ENCODE measurements at places on chromosomes 5 and 9. TPM values are rescaled to one million over a fixed set of nuclear protein-coding genes. Genes with fewer than 3 reads are reported as not detected.

The CLTA gene
- 163 TPM for total RNA-seq

DNA sequence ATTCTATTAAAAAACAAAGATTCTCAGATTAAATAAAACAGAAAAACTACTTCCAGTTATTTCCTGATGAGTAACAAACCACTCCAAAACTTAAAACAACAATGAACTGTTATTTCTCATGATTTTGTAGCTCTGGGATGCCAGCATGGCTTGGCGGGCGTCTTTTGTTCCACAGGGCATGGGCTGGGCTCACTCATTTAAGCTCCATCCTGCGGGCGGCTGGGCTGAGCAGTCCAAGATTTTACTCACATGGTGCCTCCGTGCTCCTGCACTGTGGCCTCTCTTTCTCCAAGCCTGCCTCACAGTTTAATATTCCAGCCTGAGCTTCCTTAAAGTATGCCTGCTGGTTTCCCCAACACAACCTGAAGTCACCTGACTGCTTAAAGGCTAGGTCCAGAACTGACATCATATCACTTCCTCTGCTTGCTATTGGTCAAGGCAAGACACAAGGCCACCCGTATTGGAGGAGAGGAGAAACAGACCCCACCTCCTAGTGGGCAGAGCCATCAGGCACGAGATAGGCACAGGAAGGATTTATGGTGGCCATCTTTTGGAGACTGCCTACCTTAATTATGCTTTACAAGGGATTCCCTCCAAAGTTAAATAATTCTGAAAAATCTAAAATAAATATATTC, 41.6 kb upstream of the ZBTB43 start:
- no peak for DNase-seq

The PDE8B gene
- 4.9 TPM for total RNA-seq

The RNF180 gene
- 14.0 TPM for total RNA-seq

DNA sequence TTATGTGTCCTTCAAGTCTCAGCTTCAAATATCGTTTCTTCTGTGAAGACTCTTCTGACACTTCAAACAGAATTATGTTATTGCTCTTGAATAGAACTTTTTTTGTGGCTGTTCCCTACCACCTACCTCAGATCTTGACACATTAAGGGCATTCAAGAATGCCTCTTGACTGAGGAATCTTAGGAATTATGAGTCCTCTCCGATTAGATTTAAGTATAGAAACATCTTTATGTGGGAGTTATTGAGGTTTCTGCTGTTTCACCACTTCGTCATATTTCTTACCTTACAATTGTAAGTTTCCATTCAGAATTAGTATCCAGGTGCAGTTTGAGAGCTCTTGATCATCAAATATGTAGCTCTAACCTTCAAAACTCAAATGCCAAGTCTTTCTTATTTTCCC, 324.2 kb upstream of the NUDT12 start:
- no peak for DNase-seq

DNA sequence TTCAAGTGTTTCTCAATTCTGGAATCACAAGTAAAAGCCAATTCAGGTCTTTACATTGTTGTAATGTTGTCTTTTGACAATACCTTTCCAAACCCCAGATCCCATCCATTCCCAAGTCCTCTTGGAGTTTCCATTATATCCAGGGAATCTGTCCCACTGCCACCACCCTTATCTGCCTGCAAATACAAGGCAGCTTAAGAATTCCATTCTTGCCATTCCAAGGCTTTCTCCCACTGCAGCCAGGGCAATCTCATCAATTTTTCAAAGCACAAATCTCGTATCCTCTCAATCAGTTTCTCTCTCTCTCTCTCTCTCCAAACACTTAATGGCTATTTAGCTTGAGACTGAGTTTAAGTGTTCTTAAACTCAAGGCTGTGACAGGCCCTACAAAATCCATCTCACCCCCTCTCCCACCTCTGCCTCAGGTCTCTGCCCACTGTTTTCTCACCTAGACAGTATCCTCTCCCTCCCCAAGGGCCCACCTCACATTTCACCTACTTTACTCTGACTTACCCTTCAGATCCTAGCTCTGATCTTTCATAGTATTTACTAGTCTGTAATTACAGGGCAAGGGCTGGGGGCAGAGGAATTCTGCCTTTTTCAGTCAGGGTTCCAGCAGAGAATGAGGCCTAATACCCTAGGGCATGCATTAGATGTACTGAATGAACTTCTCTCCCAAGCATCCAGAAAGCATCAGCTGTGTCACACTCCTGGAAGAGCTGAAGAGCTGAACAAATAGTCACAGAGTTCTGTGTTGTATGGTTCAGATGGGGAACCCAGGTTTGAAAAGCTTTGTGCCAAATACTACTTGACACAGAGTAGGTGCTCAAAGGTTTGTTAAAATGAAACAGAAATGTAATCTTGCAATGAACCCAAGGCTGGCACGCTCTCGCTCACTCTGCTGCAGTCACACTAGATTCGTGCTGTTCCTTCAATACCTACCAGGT, 46.0 kb downstream of the RAPGEF1 start:
- no peak for DNase-seq

The FGD3 gene
- 21.6 TPM for total RNA-seq

The SPATA31C1 gene
- total RNA-seq, result not detected

GRCh38 chr5:149656576-149657182, 73.4 kb upstream of the PPARGC1B start:
- no peak for DNase-seq

The PKD2L2 gene
- total RNA-seq, result not detected

- DNase-seq, result no peak
These were observed 9.2 kb downstream of the TNFSF8 start for GRCh38 chr9:114921171-114921570.

The CYSRT1 gene
- 0.41 TPM for total RNA-seq

The DOCK2 gene
- 65.4 TPM for total RNA-seq

- DNase-seq, result peak; percentile 77
These were observed 464.5 kb downstream of the ICE1 start for GRCh38 chr5:5886812-5887486.

DNA sequence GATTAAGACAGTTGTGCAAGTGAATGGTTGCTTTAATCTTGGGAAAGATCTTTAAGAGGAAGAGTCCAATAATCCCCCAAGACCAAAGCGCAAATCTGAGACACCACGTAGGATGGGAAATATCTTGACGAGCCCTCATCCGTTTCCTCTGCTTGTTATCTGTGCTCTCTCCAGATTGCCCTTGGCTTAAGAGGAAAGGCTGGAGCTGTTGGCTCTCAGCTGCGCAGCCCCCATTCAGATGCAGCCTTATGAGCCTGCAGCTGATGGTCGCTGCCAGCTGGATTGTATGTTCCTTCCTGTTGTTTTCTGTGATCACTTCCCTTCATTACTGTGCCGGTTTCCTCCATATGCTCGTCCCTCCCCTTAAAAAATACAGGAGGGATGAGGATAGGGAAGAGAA, 47.7 kb downstream of the PWWP2A start:
- DNase-seq, result no peak

The SLCO6A1 gene
- total RNA-seq, result not detected

The TAF11L5 gene
- total RNA-seq, result not detected

The CDC23 gene
- 19.3 TPM for total RNA-seq

The TMEM8B gene
- total RNA-seq, result 13.7 TPM

GRCh38 chr5:37658440-37658839, 181.4 kb downstream of the GDNF start:
- DNase-seq, result no peak

DNA sequence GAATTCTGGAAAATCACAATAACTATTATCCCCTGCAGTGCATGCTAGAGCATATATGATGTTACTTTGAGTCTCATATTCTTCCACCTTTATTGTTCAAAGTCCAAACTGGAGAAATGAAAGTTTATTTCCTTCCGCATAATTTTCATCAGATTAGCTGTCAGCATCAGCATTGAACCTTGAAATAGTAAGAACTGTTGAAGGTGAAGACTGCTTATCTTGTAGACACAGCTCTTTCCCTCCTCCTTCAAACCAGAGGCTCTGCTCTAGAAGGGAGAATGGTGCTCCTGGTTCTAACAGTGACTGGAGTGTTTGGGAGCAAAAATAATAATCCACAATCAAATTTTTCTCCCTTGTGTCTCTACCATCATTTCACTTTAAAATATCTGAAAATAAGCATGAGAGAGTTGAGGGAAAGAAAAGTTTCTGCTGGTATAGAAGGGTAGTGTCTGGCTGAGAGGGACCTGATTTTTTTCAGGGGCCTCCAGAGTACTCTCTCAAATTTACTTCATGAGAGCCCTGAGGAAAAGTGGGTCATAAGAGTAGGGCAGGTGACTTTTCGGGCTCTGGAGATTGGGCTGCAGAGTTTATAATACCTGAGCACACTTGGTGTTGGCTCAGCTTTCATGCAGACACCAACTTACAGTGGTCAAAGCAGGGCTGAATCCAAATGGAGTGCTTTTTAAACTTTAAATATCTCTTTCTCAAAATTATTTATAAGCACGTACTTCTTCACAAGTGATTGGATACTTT, 170.4 kb downstream of the ZDHHC21 start:
- DNase-seq, result no peak

GRCh38 chr9:21804331-21804730, 1.9 kb downstream of the MTAP start:
- DNase-seq, result no peak

The HK3 gene
- total RNA-seq, result 50.5 TPM

GRCh38 chr5:64880821-64881220, 112.1 kb downstream of the CWC27 start:
- DNase-seq, result no peak

The FBLL1 gene
- not detected for total RNA-seq

All from upper lobe of right lung (tissue), 1 donor.